ENCODE measurements at places on chromosomes 16 and 17.

DNA sequence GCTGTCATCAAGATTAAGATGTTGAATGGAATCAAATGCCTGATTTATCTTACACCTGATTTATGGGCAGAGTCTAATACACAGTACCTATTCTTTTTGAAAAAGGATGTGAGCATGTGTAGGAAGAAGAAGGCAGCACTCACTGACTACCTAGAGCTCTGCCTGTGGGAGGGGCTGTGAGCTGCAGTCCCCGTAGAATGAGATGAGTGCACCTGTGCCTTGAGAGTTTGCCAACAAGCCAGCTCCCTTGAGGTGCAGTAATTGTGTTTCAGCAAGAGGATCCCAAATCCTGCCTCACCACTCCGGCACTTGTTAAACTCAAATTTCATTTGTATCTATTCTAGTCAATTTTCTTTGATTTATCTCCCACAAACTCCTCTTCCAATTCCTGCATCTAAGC lies 46.0 kb downstream of the CDH11 start:
- DNase-seq = no peak

- DNase-seq = no peak
These were observed 45.8 kb downstream of the WNT3 start for GRCh38 chr17:46772475-46773220.

DNA sequence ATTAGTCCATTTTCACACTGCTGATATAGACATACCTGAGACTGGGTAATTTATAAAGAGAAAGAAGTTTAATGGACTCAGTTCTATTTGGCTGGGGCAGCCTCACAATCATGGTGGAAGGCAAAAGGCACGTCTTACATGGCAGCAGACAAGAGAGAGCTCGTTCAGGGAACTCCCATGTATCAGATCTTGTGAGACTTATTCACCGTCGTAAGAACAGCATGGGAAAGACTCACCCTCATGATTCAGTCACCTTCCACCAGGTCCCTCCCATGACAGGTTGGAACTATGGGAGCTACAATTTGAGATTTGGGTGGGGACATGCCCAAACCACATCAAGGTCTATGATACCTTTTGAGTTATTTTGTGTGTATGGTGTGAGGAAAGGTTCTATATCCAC lies 66.9 kb downstream of the METRNL start:
- DNase-seq = no peak

GRCh38 chr16:49644145-49644463 lies 211.8 kb downstream of the ZNF423 start:
- DNase-seq = no peak

DNA sequence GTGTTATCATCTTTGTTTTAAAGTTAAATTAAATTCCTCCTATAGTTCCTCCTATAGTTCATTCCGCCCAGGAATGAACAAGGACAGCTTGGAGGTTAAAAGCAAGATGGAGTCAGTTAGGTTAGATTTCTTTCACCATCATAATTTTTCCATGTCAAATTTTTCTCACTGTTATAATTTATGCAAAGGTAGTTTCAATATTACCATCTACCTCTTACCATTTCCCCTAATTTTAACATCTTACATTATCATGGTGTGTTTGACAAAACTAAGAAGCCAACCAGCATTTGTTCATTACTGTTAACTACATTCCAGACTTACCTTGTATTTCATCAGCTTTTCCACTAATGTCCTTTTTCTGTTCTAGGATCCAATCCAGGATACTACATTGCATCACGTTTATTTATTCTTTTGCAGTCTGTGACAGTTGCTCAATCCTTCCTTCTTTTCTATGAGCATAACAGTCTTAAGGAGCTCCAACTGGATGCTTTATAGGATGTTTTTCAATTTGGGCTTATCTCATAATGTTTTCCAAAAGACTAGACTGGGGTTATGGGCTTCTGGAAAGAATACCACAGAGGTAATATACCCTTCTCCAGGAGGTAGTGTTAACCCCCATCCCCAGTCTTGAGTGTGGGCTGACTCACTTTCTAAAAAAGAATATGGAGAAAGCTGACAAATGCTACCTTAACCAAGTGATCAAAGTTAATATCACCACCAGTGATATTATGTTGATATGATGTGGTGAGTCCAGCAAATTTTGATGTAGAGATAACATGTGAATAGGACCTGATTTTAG lies 158.5 kb downstream of the PPM1E start:
- DNase-seq = no peak

- no peak for DNase-seq
These were observed 517.0 kb downstream of the CDH13 start for GRCh38 chr16:83143788-83144187.

- no peak for DNase-seq
These were observed 6.8 kb downstream of the ZNF267 start for GRCh38 chr16:31880322-31880979.

- no peak for DNase-seq
These were observed 6.2 kb upstream of the C1QTNF1 start for GRCh38 chr17:79017546-79018369.

DNA sequence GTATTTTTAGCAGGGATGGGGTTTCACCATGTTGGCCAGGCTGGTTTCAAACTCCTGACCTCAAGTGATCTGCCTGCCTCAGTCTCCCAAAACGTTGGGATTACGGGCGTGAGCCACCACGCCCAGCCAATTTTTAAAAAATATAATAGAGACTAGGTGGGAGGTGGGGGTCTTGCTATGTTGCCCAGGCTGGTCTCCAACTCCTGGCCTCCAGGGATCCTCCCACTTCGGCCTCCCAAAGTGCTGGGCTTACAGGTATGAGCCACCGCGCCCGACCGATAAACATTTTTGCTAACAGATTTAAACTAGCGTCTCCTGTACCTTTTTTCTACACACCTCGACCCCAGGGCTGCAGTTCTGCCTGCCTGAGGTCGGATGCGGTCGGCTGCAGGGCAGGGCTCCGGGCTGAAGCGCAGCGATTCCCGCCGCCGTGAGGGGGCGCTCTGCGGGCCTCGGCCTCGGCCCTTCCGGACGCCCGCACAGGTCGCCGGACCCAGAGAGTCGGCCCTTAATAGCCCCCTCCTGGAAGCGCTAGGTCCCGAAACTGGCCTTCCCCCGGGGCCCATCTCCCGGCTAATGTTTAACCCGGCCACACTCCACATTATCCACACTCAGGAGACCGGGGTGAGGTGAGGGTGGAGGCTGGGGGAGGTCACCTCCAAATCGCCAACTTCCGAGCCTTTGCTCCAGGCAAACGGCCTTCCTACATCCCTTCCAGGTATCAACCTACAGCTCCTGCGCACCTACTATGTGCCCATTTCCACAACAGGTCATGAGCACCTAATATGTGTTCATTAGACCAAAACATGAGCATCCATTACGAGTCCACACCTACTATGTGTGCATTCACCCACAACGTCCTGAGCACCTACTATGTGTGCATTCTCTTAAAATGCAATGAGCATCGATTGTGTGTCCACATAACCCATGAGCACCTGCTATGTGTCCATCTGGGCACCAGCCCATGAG lies 2.0 kb upstream of the GLIS2 start:
- no peak for DNase-seq

GRCh38 chr16:83328936-83329335 lies 478.8 kb upstream of the HSBP1 start:
- DNase-seq = no peak
